Activated T-cell treated with anti-CD3 and anti-CD28 coated beads, Interleukin-2, amount 50 U/mL, for 48 hours (primary cell): ENCODE measurements at places on chromosomes 5 and 9.

DNA sequence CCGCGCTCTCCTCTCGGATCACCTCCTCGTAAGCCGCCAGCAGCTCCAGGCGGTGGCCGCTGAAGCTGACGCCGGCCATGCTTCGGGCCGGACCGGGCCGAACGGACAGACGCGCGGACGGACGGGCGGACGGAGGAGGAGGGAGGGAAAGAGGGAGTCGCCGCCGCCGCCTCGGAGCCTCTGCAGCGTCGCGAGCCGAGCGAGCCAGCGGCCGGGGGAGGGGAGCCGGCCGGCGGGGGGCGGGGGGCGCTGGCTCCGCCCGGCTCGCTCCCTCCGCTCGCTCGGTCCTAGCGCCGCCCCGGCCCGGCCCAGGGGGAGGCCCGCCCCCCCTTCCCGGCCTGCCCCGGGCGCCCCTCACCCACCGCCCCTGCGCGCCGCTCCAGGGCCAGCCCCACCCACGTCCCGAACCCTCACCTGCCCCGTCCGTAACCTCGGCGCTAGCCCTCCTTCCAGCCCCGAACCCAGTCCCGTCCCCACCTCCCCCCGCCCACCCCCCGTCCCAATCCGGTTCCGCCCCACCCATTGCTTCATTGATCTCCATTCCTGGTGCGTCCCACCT lies at the start of gene DBN1:
TSS of gene DBN1 (minus strand) at position 192 of the 559 bp plus-strand sequence. CDS start at position 79, 113 bp downstream.
- DNase-seq, result no peak

GRCh38 chr5:67437905-67438845 lies 241.6 kb upstream of the CD180 start:
- no peak for DNase-seq

DNA sequence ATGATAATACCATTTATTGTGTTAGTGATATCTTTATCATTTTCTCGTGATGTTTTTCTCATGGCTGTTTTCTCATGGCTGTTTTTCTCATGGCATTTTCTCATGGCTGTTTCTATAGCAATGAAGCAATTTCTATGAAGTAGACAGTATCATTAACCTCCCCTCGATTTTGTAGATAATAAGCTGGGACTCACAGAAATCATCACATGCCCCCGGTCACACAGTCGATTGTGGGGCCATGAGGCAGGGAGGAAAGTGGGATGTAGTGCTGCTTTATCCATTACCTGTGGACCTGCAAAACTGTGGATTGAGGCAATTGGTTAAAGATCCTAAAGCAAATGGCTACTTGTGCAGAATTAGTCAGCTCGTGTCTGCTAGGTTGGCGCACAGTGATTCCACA lies 47.3 kb downstream of the TGFBI start:
- DNase-seq, result no peak

- no peak for DNase-seq
Observed at GRCh38 chr5:35308421-35308820, 78.1 kb upstream of the PRLR start.

DNA sequence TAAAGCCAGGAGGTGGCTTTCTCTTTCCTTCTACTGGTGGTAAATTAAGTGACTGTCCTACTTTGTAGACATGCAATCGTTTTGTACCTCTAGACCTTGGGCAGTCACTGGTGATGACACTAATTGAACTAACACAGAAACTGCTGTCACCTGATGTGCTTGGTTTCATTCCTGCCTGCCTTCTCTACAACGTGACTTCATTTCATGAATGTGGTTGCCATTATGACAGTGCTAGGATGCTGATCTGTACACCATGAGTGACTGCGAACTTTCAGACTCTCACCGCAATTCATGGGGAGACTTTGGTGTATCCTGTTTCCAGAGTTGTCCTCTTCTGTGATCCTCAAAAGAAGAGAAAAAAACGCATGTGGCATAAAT lies 47.5 kb downstream of the UBE2QL1 start:
- DNase-seq, result peak; percentile 28

DNA sequence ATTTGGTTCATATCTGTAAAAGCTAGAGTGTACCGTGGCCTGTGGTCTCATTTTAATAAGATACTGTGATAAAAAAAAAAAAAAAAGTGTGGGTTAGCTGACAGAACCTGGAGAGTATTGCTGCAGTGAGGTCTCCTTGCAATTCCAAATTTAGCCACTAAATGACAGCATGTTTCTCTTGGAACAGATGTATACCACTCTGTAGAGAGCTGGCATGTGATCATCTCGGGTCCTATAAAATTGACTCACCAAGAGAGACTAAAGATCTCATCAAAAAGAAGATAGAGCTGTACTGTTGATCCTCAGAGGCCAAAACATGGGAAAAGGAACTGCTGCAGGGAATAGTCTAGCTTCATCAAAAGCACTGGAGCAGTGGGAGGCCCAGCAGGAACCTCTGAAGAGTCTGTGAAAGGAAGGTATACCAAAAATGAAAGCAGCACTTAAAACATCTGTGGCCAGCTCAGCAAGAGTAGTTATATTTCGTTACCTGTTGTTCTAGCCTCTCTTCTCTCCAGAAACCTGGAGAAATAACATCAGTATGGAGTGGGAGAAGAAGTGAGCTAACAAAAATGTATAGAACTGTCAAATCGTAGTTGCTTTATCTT lies 826.8 kb downstream of the EFNA5 start:
- DNase-seq, result no peak

DNA sequence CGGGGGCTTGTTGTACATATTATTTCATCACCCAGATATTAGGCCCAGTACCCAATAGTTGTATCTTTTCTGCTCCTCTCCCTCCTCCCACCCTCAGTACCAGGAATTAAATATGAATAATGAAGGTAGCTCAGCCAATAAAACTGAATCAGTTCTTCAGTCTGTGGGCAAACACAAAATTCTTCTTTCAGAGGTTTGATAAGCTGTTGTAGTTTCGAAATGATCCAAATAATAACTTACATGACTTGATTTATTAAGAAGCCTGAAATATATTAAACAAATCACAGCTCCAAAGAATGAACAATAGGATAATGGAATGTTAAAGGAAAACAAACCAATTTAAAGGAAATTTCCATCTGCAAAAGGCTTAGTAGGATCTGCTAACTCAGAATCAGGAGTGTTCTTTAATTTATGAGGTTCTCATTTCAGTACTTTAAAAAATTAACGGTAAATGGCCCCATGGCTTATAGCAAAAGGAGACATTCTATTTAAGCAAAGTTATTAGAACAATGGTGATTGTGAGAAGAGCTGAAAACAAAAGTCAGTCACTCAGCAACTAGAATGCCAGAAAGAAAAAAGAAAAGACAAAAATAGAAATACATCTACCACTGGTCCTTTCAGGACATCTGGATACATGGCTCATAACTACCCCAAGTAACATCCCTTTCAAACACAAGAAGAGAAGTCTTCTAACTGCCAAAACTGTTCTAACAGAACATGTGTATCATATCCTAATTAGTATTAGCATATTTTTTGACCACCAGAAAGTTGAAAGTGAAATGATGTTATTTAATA lies 62.4 kb downstream of the NR3C1 start:
- no peak for DNase-seq

DNA sequence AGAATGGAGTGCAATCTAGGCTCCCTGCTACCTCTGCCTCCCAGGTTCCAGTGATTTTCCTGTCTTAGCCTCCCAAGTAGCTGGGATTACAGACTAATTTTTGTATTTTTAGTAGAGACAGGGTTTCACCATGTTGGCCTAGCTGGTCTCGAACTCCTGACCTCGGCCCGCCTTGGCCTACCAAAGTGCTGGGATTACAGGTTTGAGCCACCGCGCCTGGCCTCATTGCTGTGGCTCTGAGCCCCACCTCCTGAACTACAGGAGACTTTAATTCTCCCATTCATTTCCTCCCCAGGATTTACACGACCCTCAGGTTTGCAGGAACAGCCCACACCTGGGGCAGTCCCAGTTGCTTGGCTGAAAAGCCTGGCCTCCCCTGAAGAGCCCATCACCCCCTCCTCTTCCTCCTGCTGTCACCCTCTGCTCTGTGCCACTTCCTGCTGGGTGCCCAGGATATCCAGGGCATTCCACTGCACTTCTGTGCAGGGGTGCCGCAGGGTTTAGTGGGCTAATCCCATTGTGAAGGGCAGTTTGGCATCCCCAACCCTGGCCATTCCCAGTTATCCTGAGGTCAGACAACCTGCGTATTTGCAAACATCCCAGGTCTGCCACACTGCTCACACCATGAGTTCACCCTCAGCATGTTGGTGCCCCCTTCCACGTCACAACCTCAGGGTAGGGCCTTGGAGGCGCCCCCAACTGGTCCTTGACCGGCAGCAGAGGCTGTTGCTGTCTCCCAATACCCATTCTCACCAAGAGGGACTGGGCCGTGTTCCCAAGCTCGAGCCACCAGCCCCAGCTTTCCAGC lies 265.0 kb upstream of the IRX4 start:
- DNase-seq, result no peak

DNA sequence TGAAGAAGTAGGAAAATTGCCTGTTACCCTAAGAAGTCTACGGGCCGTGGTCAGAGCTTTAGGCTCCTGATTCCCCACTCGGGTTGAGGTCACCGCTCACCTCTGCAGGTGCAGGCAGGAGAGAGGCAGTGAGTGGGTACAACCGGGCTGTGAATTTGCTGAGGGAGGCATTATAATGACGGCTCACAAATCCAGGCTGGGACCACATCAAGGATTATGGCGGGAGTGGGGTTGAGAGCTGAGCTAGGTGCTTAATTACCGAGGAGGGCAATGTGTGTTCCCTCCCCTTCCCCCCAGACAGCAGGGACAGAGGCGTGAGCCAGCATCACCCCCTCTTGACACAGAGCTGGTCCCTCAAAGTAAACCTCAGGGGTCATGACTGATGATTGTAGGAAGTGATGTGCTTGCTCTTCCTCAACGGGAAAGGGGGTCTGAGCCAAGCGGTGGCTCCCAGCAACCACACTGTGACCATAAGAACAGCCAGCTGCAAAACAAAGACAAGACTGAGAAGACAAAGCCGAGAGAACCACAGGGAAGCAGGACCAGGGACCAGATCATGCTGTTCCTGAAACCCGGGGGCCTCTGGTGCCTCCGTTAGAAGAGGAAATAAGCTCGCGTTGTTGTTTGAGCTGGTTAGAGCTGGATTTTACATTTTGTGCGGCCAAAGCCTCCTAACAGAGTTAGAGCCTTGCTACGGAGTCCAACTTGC lies 77.7 kb downstream of the OLFM1 start:
- no peak for DNase-seq

DNA sequence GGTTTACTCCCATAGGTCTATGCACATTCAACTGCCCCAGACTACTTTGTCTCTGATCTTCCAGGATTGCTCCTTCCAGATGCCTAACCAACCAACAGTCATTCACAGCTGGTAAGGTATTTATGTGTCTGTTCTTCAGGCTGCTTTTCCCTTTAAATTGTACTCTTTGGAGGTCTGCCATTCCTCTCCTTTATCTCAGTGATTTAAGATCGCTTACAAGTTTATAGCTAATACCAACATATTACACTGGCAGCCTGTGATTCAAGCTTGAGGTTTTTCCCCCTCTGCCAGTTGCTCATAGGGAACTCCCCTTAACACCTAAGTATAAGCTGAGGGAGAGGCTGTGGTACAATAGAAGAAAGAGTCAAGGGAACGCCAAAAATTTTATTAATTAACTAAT lies 711.7 kb upstream of the EDIL3 start:
- no peak for DNase-seq
